ENCODE measurements at places on chromosomes 4 and X. TPM values are rescaled to one million over a fixed set of nuclear protein-coding genes. Genes with fewer than 3 reads are reported as not detected.

GRCh38 chrX:107440187-107440586 lies 9.3 kb upstream of the FRMPD3 start:
- DNase-seq: no peak

DNA sequence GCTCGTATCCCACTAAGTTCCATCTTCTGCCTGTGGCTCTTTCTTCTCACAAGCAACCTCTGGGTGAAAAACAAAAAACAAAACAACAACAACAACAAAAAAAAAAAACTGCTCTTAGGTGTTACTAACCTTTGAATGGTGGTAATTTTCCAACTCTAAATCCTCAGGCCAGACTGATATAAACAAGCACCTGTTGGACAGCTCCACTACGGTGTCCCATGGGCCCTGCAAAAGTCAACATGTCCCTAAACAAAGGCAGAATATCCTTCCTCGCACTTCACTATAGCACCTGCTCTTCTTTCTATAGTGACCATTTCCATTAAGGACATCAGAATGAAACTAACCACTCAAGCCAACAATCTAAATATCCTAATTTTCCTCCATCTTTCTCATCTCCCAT lies 54.6 kb upstream of the PARM1 start:
- DNase-seq: no peak

GRCh38 chrX:2875136-2875481 lies 46.4 kb downstream of the GYG2 start:
- DNase-seq: no peak

DNA sequence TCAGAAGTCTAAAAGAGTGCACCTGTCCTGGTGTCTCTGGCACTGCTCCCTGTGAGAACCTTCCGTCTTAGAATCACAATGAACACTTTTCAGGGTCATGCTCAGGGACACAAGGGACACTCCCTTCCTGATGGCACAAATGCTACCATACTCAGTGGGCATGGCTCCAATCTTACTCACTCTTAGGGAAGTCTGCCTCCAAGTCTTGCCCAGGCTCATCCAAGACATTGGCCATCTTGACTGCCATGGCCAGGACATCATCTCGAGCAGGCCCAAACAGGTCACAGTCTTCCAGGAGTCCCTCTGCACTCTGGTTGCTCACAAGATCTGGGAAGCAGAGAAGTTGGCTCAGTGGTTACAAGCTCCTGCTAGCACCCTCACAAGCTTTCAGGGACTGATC lies 8.8 kb downstream of the ZMYM3 start:
- DNase-seq: no peak

DNA sequence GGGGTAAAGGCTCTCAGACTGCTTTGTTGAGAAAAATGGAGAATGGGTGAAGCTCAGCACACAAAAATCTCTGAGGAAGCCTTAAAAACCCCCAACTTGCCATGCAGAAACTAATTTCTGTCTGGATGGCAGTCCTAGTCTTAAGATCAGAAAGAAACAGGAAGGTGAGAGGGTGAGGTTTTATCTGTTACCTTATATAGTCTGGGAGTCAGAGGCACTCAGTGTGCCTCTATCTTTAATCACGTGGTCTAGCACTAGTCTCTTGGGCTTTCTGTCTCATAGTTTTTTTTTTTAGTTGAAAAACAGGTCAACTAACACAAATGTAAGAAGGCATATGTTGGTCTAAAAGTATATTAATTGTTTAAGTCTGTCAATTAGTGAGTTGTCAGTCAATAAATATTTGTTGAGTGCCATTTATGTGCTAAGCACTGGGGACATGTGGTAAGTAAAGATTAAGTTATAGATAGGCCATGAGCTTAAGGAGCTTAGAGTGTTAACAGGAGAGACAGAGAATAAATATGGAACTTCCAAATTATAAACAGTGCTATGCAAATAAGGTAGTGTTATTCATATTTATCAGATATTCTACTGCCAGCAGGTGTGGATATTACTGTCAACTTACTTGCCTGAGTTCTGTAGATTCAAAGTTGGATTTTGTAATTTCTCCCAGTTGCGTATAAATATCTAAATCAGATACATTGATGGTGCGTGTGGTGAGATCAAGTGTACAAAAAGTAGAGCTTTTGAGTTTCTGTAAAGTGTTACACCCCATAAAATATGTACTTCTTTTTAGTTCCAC lies 7.0 kb downstream of the CYBB start:
- DNase-seq: no peak

- no peak for DNase-seq
These were observed 58.2 kb downstream of the CD38 start for GRCh38 chr4:15836362-15836761.

DNA sequence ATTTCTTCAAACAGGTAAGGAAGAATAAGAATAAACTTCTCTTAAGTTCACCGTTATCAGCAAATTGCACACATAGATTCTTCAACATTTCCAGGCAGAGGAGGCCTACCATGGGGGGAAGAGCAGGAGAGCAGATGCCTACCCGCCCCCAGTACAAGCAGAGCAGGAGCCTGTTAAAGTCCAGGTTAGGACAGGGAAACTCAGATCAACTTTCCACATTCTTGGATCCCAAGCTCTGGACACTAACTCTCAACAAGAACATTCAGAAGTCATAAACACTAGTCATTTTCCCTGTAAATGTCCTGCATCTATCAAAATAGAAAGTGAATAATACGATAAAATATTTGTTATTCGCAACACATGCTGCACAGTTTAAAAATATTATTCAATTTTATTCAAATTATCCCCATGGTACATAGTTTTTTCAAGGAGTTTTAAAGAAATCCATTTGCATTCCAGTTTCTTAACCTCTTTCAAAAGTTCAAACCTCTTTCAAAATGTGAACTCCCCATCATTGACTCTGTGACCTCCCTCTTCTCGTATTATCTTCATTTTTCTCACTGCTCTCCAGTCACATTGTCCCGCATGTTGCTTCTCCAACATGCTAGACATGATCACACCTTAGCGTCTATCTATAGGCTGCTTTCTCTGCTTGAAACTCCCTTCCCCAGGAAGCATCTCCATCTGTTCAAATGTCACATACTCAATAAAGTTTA lies 185.2 kb upstream of the NEIL3 start:
- DNase-seq: no peak

DNA sequence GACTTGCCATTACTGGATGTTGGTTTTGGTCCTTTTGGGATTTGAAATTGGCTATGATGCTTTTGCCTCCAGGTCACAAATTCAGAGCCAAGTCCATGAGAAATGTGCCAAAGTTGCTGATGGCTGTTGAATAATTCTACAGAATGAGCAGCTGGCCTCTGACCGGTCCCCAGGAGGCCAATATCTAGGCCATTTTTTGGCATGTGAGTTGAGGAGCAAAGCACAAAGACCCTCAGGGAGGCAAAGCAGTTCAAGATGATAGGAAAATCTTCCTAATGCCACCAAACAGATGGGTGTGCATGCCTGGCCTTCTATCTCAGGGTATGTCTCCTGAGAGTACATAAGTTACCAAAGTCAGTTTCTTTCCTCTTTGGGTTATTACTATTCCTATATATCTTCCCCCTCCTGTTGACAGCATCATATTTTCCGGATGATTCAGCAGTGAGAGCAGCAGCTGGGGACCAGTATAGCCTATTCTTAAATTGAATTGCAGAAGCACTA lies 44.4 kb downstream of the SEL1L3 start:
- DNase-seq: no peak

- no peak for DNase-seq
These were observed 35.4 kb upstream of the ASMTL start for GRCh38 chrX:1488141-1488540.

DNA sequence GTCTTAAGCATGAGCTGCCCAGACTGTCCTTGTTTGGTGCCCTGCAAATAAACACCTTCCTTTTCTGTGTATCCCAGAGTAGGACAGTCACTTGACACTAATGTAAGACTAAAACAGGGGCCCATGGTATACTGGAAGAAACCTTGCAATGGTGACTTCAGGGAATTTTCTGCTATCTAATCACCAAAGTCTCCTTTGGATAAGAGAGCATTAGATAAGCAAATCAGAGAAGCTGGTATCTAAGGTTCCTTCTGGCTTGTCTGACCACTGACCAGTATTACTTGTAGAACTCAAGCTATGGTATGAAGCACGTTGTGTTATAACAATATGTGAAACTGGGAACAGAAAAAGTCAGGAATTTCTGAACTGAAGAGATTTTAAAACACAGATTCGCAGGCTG lies 173.9 kb downstream of the COL25A1 start:
- DNase-seq: no peak

- no peak for DNase-seq
These were observed 60.6 kb downstream of the GABRA2 start for GRCh38 chr4:46329118-46329976.

DNA sequence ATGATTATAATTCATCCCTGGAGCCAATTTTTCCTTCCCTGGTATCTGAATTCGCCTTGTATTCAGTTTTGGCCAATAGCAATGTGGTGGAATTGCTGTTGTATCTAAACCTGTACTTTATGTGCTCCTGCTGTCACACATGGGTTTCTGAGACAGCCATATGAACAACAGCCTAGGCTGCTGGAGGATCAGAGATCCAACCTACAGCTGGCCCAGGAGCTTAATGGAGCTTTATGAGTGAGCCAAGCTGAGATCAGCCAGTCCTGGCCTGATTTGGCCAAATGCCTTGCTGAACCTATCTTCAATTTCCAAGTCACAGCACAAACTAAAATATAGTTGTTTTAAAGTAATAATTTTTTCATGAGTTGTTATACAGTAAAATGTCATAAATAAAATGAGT lies 1071.5 kb downstream of the PCDH7 start:
- DNase-seq: no peak

- peak; percentile 7 for DNase-seq
These were observed 210.9 kb downstream of the SLIT2 start for GRCh38 chr4:20462426-20463175.

- DNase-seq: no peak
These were observed 382.8 kb downstream of the KLHL4 start for GRCh38 chrX:87900320-87900908.

- no peak for DNase-seq
These were observed 620 bp downstream of the ANAPC10 start for GRCh38 chr4:145097331-145097820.

GRCh38 chr4:180926277-180926676 lies 1316.9 kb upstream of the TENM3 start:
- DNase-seq: no peak

DNA sequence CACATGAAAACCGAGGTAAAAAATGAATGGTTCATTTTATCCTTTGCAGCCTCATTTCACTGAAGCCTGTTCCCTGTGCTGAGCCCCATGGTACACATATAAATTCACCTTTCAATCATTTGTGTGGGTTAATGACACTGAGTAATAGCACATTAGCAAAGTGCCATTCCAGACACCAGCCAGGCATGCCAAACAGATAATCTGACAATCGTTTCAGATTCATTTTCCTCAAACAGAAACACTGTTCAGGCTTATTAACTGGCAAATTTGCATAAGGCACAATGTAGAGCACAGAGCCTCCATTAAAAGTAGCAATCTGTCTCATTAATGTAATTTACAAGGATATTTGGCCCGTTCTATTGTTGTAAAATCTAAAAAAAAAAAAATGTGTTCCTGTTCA lies 76.2 kb downstream of the UNC5C start:
- DNase-seq: no peak

DNA sequence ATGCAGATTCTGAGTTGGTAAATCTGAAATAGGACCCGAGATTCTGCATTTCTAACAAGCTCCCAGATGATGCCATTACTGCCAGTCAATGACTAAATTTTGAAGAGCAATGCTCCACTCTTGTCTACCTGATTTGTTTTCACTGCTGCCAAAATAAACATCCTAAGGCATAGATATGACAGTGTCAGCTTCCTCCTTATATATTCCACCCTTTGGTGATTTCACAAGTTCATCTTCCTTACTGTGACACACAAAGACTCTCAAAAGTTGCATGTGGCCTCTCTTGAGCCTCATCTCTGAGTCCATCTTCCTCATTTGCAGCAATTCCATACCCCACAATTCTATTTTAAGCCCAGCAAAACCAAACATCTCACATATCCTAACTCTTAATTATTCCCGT lies 110.9 kb downstream of the FBXW7 start:
- no peak for DNase-seq

DNA sequence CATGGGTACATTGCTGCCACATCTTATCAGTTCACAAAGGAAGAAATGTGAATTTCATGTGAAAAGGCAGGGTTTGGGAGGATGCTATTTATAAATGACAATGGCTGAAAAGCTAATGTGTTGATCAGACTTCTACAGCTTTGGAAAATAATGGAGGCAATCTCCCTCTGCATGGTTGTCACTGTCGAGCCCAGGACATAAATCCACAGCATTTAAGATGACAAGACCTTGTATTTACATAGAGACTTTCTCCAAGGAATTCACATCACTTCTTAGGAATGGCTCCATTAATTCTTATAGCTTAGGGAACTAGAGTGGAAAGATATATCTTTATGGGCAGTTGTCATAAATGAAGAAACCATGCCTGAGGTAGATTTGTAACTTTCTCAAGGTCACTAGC lies 66.7 kb downstream of the CBLL2 start:
- no peak for DNase-seq

DNA sequence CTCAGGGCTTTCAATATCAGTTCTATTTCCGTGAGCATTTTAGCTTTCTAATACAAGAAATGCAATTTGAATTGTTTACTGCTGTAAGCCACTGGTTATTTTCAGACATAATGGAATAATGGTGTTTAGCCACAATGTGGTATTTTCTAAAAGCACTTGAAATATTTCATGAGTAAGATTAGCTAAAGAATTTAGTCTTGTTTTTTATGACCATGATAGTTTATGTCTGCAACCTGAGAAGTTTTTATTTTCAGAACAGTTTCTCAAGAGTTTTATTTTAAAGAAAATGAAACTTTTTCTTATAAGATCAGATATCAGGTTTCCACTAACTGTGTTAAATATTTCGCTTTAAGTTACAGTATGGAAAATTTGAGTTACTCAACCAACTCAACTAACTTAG lies 60.2 kb downstream of the SLIT2 start:
- DNase-seq: no peak

- DNase-seq: peak; percentile 91
These were observed 42.9 kb downstream of the AFF1 start for GRCh38 chr4:86977621-86978184.

- peak; percentile 64 for DNase-seq
These were observed 152.5 kb upstream of the SPRY1 start for GRCh38 chr4:123244137-123244536.

- peak; percentile 75 for DNase-seq
These were observed 2.6 kb upstream of the ZNF674 start for GRCh38 chrX:46547857-46548256.

GRCh38 chr4:54172156-54172555 lies 56.9 kb upstream of the PDGFRA start:
- DNase-seq: no peak

FAM47E gene
- total RNA-seq: 0.14 TPM

CSAG1 gene
- not detected for total RNA-seq

CXCL6 gene
- 0.37 TPM for total RNA-seq

ANXA3 gene
- total RNA-seq: 60.6 TPM

FIP1L1 gene
- 60.4 TPM for total RNA-seq

CLCN5 gene
- 8.7 TPM for total RNA-seq

AFAP1 gene
- total RNA-seq: 81.3 TPM

NAT8L gene
- total RNA-seq: under 0.01 TPM

FAM9C gene
- total RNA-seq: not detected

H2BW2 gene
- not detected for total RNA-seq

LINC00632 gene
- 0.23 TPM for total RNA-seq

GLRA2 gene
- total RNA-seq: not detected
